ENCODE measurements at places on chromosomes 1 and 21.

- DNase-seq: no peak
These were observed 281.1 kb downstream of the MRPL39 start for GRCh38 chr21:25326181-25326580.

DNA sequence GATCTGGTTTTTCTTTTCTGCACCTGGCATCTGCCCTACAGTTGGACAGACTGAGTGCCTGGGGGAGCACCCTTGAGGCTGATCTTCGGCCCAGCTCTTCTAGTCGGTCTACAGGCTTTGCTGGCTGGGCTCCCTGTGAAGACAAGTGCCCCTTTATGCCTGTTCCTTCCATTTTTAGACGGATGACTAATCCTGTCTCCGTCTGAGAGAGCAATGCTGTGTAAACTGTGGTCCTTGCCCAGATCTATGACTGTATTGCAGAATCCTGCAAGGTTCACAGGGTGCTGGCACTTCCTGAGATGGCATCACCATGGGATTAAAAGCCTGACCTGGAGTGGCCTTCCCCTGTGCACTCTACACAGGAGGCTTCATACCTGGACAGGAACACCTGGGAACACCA lies 47.6 kb upstream of the SAMD13 start:
- no peak for DNase-seq

GRCh38 chr1:40806731-40807695 lies 23.4 kb downstream of the KCNQ4 start:
- no peak for DNase-seq

- DNase-seq: no peak
These were observed 264.2 kb downstream of the NPHP4 start for GRCh38 chr1:5727871-5728643.

DNA sequence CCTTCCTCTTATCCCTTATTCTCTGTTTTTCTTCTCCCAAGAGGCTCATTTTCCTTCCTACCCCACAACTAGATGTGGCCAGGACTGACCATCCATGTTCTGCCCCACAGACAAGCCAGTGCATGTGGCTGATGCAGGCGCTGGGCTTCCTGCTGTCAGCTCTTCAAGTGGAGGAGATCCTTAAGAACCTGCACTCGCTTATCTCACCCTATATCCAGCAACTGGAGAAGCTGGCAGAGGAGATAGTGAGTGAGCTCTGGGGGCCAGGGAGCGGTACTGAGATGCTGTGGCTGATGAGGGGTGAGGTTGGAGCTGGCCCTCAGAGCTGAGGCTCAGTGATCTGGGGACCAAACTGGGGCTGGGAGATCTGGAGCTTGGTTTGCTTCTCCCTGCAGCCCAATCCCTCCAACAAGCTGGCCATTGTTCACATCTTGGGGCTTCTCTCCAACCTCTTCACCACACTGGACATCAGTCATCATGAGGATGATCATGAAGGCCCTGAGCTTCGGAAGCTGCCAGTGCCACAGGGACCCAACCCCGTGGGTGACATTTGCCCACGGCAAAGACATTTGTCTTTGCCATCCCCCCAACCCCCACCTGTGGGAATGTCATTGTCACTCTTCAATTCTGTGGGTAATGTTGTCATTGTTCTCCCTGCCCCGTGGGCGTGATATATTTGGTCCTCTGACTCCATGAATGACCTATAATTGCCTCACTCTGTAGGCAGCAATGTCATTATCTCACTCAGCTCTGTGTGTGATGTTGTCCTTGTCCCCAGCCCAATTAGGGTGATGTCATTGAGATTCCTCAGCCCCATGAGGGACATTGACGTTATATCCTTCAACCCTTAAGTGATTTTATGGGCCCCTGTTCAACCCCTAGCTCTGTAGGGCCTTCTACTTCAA lies 11.2 kb upstream of the DPH2 start:
- no peak for DNase-seq

GRCh38 chr1:150477320-150477719 lies 9.9 kb upstream of the TARS2 start:
- DNase-seq: no peak

GRCh38 chr1:87980494-87980893 lies 651.8 kb downstream of the LMO4 start:
- DNase-seq: no peak

GRCh38 chr1:30823969-30824735 lies 66.6 kb upstream of the LAPTM5 start:
- no peak for DNase-seq

GRCh38 chr1:6267686-6268322 lies 6.9 kb upstream of the GPR153 start:
- no peak for DNase-seq

GRCh38 chr1:33460144-33460543 lies 12.3 kb upstream of the ZSCAN20 start:
- no peak for DNase-seq

DNA sequence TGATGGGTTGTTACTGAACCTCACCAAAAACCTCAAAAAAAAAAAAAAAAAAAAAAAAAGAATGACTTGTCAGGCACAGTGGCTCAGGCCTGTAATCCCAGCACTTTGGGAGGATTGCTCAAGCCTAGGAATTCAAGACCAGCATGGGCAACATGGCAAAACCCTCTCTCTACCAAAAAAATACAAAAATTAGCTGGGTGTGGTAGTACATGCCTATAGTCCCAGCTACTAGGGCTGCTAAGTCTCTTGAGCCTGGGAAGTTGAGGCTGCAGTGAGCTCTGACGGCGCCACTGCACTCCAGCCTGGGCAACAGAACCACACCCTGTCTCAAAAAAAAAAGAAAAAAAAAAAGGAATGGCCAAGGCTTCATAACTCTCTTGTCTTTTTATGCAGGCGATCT lies 11.1 kb downstream of the CHAF1B start:
- DNase-seq: no peak

- DNase-seq: no peak
These were observed 472.3 kb upstream of the VAMP3 start for GRCh38 chr1:7298749-7299151.

DNA sequence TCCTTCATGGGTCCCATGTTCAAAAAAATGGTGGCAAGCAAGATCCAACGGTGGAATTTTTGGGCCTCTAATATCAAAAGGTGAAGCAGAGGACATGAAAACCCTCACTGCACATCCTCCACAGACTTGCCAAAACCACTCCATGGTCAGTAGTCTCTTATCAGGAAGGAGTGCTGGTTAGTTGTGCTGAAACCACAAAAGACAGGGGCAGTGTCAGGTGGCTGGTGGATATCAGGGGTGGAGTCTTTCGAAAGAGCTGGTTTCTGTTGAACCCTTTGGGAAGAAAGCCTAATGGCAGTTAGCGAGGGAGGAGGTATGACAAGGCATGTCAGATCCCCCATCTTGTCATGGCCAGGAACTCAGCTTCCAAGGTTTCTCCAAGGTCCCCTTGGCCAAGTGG lies 395.9 kb upstream of the CAMK1G start:
- DNase-seq: no peak

Measured in stimulated activated CD4-positive, alpha-beta T cell treated with anti-CD3 and anti-CD28 coated beads, Interleukin-1b, Interleukin-23, amount 100 ng/mL, for 1 hour (primary cell).